ENCODE measurements at places on chromosomes 3 and 15.

DNA sequence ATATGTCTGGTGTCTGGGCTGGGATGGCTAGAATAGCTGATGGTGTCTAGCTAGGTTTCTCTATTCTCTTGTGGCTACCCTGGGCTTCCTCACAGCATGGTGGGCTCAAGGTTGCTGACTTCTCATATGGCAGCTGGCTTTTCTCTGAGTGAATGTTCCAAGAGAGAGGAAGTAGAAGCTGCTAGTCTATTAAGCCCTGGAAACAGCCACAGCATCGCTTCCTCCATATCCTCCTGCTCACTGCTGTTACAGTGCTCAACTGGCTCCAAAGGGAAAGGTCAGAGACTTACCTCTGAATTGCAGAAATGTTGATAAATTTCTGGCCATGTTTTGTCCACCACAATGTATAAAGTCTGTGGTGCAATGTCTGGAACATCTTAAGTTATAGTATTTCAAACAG lies 299.9 kb upstream of the ADAMTS9 start:
- DNase-seq = no peak

- DNase-seq = no peak
Measured at GRCh38 chr3:71585887-71586809, 2.6 kb upstream of the FOXP1 start.

DNA sequence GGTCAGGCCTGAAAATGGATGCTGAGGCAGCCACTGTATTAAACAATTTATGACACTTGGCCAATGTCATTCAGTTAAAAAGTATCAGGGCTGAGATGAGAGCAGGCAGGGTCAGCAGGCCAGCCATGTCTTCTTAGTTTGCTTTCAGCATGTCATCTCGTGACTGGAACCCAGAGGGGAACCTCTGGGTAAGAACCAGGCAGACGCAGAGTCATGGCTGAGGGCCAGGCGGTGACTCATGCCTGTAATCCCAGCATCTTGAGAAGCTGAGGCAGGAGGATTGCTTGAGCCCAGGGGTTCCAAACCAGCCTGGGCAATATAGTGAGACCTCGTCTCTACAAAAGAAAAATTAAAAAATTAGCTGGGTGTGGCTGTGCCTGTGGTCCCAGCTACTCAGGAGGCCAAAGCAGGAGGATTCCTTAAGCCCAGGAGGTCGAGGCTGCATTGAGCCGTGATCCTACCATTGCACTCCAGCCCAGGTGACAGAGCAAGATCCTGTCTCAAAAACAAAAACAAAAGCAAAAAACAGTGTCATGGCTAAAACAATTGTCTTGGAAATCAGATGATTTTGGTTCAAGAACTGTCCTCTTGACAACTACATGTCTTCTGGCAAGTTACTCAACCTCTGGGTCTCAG lies 11.7 kb downstream of the BCL2L10 start:
- no peak for DNase-seq

DNA sequence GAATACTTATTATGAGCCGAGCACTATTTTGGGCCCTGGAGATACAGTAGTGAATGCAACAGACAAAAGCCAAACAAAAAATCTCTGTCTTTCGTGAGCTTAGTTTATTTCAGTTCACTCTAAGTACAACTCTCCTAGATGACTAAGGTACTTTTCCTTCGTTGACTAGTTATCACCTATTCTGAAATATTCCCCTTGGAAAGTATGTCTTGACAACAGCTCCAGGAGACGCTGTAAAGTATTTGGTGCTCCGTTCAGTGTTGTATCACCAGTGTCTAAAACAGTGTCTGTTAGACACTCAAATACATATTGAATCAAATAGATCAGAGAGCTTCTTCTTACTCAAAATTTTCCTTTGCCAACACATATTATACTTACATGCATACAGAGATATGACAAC lies 119.6 kb downstream of the TFDP2 start:
- DNase-seq = no peak

DNA sequence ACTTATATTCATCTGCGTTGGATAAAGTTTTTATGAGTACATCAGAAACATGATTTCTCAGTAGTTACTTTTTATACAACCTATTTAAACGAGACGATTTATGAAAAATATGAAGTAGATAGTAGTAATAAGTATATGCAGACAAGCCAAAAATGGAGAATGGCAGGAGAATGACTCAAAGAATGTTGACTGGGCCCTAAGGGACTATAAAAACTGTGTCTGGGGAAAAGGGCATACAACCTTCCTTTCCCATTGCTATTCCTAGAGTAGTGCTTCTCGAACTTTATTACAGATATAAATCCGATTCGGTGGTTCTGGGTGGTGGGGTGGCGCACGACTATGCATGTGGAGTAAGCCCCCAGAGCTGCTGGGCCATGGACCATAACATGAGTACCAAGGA lies 558.5 kb downstream of the FOXP1 start:
- DNase-seq = no peak

DNA sequence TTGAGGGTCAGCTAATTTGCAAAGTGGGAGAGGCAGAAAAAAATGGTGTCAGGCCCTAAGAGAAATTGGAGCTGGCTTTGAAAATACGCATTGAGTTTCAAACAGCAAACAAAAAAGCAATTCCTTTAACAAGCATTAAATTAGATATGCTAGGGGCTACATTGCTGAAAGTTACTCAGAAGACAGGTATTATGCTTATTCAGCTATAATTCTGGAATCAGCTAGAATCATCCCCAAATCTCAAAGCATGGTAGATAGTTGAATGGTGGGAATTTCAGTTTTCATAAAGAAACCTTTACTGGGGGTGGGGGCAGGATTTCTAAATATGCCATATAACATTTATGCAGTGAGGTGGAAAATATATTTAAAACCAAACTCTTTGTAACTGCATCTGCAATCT lies 50.5 kb downstream of the BHLHE40 start:
- DNase-seq = no peak

- no peak for DNase-seq
Measured at GRCh38 chr3:83953417-83954089, 1005.2 kb upstream of the CADM2 start.

GRCh38 chr3:66037986-66038369 lies 740 bp downstream of the MAGI1 start:
- peak; percentile 77 for DNase-seq

DNA sequence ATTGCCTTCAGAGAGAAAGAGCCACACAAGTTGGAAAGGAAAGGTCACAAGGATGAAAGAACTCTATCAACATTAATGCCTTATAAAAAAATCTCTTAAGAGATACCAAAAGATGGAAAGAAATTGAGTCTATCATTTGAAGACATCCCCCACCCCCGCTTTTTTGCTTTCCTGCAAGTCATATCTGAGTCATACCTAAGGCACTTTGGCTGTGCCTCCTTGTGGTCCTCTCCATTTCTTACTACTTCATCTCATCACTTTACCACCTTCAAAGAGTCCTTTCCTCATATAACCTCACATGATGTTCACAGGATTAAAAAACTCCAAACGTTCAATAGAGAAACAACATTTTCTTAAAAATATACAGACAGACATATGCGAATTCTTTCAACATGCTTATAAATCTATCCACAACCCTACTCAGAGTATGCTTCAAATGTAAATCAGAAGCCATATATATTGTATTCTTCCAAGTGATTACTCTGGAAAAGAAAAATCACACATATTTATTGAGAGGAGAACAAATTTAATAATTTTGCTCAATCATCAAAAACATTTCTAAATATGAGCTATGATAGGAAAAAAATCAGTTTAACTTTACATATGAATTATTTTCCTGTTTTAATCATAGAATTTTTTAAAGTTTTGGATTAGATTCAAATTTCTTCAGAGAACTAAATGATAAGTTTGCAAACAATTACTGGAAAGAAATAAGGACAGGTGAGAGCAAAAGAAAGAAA lies 1003.9 kb upstream of the CFAP20DC start:
- no peak for DNase-seq

GRCh38 chr3:149442043-149442442 lies 32.5 kb upstream of the TM4SF4 start:
- no peak for DNase-seq

All from coronary artery (tissue), 2 donors.